ENCODE measurements at places on chromosomes 3 and 15.

- no peak for DNase-seq
Observed at GRCh38 chr3:20258371-20258770, 72.4 kb upstream of the SGO1 start.

- DNase-seq: no peak
Observed at GRCh38 chr3:115517457-115518050, 105.8 kb upstream of the GAP43 start.

GRCh38 chr3:122324871-122325323, at the start of gene CSTA:
TSS of gene CSTA (plus strand) at chr3:122325248. CDS start at chr3:122325293, 45 bp downstream.
- DNase-seq: peak; percentile 87

GRCh38 chr3:15522016-15522415, 510 bp upstream of the COLQ start:
- DNase-seq: peak; percentile 46

GRCh38 chr3:167870759-167871158, 135.2 kb downstream of the SERPINI1 start:
- DNase-seq: no peak

GRCh38 chr3:133964547-133964946, 65.2 kb downstream of the SLCO2A1 start:
- DNase-seq: no peak

DNA sequence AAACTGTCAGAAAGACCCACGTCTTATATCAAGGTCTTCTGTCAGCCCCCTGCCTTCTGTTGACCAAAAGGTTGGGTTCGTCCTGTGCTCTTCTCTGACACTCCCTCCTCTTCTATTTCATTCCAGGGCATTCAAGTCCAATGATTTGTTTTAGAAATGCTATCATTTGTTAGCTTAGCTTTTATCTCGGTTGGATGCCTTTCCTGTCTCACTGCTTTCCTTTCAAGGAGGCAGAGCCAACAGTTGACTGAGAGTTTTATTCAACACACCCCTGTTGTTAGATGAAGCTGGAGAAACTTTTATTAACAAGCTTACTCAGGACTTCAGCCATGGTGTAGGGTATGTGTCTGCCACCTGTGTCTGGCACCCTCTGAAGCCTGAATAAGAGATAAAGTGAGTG, 112.0 kb upstream of the SLC7A14 start:
- no peak for DNase-seq

GRCh38 chr3:174618368-174619080, 240.6 kb upstream of the NAALADL2 start:
- DNase-seq: peak; percentile 15

DNA sequence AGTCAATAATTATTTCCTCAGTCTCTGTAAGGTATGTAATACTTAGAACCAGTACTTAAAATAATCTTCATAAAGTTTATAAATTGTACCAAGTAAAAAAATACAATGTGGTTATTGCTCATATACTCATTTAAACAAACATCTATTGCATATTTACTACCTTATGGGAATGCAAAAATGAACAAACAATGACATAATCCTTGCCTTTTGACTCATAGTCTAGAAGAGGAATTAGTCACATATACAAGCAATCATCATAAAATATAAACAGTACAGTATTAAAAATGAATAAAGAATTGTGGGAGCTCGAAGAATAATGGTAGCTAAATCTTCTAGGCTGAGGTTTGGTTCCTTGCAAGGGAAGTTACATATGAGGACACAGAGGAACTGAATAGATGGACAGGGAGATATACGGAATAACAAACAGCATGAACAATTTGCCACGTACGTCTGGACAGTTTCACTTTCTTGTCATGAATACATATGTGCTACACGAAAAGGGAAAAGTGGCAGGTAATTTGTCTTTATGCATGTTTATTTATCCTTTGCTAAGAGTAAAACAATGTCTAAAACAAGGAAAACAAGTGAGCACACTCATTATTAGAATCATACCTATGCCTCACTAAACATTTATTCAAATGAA, 17.2 kb downstream of the IMPG2 start:
- no peak for DNase-seq

DNA sequence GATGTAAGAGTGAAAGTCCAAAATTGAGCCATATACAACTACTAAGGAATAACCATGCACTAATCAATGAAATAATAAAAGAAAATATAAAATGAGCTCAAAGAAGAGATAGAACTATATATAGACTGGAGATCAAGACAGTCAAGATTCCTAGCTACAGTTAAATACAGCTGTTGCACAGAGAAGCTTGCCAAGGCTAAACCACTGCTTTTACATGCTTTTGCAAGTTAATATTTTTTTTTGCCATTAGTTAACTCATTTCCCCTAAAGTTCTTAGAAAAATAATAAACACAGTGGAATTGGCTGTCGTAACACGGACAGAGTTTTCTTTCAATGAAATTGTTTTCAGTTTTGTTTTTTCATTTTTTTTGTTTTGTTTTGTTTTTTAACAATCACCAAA, 123.0 kb downstream of the VGLL3 start:
- DNase-seq: no peak

DNA sequence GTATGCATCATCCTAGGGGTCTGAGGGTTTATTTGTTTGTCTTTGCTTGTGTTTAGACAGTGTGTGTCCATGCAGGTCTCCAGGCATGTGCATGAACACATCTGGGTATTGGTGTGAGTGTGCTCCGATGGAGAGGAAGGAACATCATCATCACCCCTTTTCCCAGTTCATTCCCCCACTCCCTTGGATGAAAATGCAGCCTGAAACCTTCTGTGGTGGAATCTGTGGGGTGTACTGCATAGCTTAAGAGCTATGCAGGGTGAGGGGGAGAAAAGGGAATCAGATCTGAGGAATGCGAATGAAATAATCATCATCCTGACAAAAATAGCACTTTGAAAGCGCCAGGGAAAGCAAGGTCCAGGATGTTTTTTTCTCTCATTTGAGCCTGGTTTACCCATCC, 520.1 kb downstream of the NTRK3 start:
- no peak for DNase-seq

GRCh38 chr15:79083154-79083553, 7.4 kb downstream of the RASGRF1 start:
- no peak for DNase-seq

DNA sequence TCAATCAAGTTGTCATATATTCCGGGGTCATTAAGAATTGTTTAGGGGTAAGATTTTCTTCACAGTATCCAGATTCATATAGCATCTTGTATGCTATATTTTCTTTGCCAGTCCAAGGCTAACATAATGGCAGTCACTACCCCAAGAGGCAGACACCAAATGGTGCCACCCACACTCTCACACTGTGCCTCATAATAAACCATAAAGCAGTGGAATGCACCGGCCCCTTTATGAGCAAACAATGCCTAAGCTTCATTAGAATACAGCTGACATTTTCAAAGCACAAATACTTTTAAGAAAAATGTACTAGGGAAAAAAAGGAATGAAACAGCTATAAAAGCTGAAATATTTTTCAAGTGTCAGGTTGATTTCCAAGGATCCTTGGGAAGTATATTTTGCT, 121.6 kb downstream of the TFDP2 start:
- peak; percentile 63 for DNase-seq

GRCh38 chr3:55624238-55624637, 137.1 kb upstream of the WNT5A start:
- DNase-seq: peak; percentile 66

DNA sequence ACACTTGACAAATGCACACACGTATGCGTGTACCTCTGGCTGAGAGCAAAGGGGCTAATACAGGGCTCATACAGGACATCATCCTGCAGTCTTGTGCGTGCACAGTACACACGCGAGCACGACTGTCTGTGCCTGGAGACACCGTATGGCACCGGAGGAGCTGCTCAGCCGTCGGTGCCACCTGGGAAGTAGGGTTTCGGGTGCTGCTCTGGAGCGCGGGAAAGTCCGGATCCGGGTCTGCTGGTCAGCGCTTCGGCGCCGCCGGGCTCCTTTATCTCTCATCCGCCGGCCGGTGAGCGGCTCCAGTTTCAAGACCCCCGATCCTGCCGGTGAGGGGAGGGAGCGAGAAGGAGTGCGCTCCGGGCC, 9.3 kb downstream of the FOXL2 start:
- no peak for DNase-seq

GRCh38 chr3:98551754-98552153, 20.0 kb downstream of the GPR15 start:
- DNase-seq: no peak

- peak; percentile 92 for DNase-seq
Observed at GRCh38 chr15:41660235-41661077, at the start of gene MGA. TSS of gene MGA (plus strand) at chr15:41660405.

DNA sequence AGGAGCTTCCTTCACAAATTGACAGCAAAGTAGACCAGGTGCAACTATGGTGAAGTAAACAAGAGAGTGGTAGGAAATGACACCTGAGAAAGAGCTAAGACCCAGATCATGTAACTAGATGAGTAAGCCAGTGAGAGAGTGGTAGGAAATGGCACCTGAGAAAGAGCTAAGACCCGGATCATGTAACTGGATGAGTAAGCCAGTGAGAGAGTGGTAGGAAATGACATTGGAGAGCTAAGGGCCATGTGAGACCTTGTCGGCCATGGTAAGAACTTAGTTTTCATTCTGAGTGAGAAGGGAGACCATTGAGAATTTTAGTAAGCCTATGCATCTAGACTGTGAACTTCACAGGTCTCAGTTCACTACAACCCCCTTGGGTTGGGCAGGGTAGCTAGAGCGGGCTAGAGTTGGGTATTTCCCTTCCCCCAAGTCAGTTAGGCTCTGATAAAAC, 5.4 kb upstream of the SENP7 start:
- no peak for DNase-seq

- DNase-seq: peak; percentile 67
Observed at GRCh38 chr3:53046171-53047170, 598 bp upstream of the SFMBT1 start.

- DNase-seq: no peak
Observed at GRCh38 chr3:129034642-129035041, 25.9 kb upstream of the GP9 start.

GRCh38 chr3:187558990-187559389, 111.2 kb downstream of the SST start:
- DNase-seq: no peak

DNA sequence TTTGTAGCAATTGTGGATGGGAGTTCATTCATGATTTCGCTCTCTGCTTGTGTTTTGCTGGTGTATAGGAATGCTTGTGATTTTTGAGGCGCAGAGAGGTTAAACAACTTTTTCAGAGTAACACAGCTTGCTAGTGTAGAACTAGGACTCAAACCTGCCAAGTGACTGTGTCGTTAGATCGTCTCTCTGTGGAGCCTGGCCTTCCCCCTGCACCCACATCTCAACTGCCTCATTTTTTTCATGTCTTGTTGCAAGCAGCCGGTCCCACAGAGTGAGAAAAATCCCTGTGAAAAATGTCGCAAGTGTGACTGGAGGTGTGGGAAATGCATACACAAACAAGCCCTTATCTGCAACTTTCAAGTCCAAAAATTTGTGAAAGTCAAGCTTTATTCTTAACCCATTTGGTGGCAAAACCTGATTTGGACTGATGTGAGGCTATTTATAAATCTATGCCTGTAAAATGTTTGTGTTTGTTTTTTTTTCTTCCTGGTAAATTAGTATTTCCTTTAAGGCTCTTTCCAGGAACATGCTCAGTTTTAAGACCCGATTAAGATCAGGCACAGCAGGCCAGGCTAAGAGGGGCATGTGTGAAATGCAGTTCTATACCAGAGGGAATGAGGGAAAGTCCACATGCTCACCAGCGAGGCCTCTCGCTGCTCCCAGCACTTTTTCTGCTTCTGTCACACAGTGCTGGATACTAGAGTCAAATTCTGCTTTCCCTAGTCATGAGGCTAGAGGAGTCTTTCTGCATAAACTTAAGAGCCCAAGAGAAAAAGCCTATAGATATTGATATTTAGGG, 25.8 kb downstream of the ST6GAL1 start:
- DNase-seq: peak; percentile 44

GRCh38 chr3:189805375-189806067, 174.3 kb downstream of the TP63 start:
- DNase-seq: no peak

- peak; percentile 18 for DNase-seq
Observed at GRCh38 chr3:171133796-171134569, 107.5 kb upstream of the SLC2A2 start.

- peak; percentile 53 for DNase-seq
Observed at GRCh38 chr15:73273181-73274002, 95.4 kb downstream of the HCN4 start.

GRCh38 chr15:43769584-43770228, 7.1 kb downstream of the ELL3 start:
- peak; percentile 64 for DNase-seq

DNA sequence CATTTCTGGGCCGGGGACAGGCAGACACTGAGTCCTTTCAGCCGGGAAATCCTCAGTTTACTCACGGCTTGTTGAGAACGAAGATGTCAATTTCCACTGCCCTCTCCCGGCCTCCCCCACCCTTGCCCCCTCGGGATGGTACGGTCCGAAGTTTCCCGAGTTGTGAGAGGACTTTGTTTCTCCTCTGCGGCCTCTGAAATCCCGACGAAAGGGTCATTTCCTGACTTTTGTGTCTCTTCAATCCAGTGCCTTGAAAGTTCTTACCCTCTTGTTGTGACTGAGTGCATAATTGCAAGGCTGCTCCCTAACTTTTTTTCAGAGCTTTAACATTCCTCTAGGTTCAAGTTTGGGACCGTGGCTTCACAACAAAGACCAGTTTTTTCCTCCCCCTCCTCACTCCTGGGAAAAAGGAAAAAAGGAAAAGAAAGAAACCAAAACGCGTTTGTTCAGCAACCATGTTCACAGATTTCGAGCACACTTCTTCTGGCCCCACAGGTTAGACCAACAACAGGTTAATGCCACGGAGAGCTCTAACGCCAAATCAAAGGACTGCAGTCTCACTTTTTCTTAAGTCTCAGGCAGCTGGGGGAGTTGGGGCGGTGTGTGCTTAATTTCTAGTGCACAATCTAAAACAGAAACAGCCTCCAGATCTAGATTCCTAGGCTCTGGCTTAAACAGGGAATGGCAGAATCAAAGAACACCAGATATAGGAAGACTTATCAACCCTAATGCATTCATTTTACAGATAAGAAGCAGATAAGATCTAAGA, 138.9 kb downstream of the TMCO5A start:
- DNase-seq: no peak
